ENCODE measurements at places on chromosomes 6 and 20.

- peak; percentile 70 for DNase-seq
Measured at GRCh38 chr20:37407573-37408002, 61.6 kb downstream of the SRC start.

- DNase-seq = no peak
Measured at GRCh38 chr20:31916708-31917107, 35.1 kb downstream of the PDRG1 start.

DNA sequence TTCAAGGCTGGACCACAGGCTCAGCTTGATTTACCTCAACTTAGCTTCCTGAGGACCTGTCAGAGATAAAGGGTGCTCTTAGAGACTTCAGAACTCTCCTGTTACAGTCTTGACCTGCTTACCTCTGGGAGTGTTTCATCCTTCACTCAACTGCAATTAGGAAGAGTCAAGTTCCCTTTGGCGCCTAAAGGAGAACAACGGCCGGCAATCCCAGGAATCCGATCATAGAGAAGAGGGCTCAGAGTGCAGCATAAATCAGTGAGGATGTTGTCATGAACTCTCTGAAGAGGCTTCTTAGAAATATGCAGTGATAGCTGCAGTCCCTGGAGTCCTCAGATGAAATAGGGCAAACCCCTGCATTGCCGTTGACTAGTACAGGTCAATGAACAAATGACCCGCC is 36.4 kb downstream of the LYRM2 start:
- DNase-seq = no peak

GRCh38 chr20:2610941-2611720 is 41.3 kb upstream of the NOP56 start:
- DNase-seq = no peak

Measured in right cardiac atrium (tissue), 5 donors.